CD4-positive, alpha-beta T cell treated with Interleukin-1 beta for 1 hour (primary cell): ENCODE measurements at places on chromosomes 1 and 21.

GRCh38 chr1:71829346-71829745 is 453.0 kb downstream of the NEGR1 start:
- DNase-seq = no peak

DNA sequence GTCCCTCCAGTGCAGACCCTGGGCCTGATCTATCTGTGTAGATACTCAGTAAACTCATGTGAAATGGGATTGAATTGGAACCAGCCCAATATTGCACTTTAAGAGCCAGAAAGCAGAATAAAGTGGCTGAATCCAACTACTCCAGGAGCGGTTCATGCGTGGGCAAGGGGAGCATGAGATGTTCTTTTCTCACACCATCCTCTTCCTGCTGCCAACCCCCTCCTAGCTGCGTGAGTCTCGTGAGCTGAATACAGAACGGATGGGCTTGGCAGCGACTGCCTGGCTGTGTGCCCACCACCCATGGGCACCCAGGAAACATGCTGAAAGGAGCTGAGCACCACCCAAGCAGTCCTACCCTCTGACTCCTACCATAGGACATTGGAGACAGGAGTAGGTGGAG is 128.3 kb downstream of the ELAVL4 start:
- no peak for DNase-seq

GRCh38 chr1:4176841-4177240 is 276.8 kb upstream of the C1orf174 start:
- no peak for DNase-seq

DNA sequence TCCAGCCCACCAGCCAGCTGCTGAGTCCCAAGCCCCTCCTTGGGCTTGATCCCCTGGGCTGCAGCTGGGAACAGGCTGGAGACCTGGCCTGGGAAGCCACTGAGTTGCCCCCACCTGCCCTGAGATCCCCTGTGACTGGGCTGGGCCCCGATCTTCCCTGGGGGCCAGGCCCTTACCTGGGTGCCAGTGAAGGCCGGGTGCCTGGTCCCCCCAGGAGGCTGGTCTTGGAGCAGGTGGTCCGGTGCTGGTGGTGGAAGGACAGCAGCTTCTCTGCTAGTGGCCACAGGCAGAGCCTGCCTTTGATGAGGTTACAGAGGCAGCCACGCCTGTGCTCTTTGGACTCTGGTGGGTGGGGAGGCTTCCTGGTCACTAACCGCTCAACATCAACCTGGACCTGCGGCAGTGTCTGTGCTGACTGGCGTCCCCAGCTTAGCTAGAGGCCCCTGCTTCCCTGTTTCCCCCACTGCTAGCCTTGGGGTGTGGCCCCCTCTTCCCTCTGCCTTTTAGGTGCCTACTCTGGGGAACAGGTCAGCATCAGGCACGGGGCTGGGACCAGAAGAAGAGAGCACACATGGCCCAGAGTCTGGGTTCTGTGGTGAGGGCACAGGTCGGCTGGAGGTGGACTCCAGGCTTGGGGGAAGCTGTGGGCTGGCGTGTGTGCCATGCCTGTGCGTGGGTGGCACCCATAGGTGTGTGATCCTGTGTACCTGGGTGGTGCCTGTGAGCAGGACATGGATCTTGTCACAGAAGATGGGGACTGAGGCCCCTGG is at the start of gene EPS8L3:
TSS of gene EPS8L3 (minus strand) at position 278 of the 770 bp plus-strand sequence. CDS start 2,174 bp downstream, outside the sequence.
- no peak for DNase-seq

DNA sequence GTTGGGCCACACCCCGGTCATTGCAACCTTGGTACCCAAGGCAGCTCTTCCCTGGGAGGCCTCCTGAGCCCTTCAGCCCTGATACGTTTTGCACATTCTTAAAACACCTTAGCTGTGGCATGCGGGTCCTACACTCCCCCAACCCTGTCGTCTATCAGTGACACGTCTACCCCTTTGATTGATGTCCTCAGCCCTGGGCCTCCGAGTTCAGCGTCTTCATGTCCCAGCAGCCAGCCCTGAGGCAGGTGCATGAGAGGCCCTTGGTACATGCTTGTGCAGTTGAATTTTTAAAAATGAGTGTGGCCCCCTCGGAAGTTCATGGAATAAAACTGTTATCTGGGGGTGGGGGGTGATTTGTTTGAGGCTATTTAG is 38.9 kb upstream of the ADARB1 start:
- no peak for DNase-seq
